CD4-positive, alpha-beta T cell treated with Interleukin-1 beta for 1 hour (primary cell): ENCODE measurements at places on chromosomes 2 and 18.

GRCh38 chr2:21118302-21118920 lies 5.4 kb upstream of the TDRD15 start:
- peak; percentile 5 for DNase-seq

GRCh38 chr2:102520009-102520408 lies 47.0 kb downstream of the SLC9A4 start:
- peak; percentile 19 for DNase-seq

DNA sequence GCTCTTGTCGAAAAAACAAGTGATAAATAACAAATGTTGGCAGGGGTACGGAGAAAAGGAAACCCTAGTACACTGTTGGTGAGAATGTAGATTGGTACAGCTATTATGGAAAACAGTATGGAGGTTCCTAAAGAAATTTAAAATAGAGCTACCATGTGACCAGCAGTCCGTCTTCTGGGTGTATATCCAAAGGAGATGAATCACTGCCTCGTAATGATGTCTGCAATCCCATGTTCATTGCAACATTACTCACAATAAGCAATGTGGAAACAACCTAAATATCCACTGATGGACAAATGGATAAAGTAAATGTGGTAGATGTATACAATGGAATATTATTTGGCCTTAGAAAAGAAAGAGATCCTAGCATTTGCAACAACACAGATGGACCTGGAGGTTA lies 50.6 kb downstream of the SLC16A14 start:
- DNase-seq: no peak

GRCh38 chr2:119419065-119419464 lies 12.6 kb upstream of the TMEM37 start:
- no peak for DNase-seq

DNA sequence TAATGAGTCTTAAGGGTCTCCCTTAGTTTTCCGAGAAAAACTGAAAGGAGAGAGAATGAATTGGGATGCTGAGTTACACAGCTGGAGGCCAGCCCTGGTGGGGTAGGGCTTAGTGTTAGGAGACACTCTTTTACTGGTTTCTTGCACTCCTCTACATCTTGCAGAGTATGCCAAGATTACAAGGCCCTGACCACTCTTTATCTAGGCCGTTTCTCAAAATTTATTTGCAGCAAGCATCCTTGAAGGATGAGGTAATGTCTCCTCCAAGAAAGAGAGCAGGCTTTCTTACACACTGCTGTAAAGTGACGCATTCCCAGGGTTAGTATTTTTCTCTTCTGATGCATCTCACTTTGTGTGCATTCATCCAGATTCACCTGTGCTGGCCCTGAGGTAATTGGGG lies 166.2 kb downstream of the TDRD15 start:
- DNase-seq: no peak
